HepG2 (cell line): ENCODE measurements at places on chromosomes 2 and 18.

GRCh38 chr2:45595721-45596435 is 15.2 kb downstream of the SRBD1 start:
- DNase-seq: no peak

DNA sequence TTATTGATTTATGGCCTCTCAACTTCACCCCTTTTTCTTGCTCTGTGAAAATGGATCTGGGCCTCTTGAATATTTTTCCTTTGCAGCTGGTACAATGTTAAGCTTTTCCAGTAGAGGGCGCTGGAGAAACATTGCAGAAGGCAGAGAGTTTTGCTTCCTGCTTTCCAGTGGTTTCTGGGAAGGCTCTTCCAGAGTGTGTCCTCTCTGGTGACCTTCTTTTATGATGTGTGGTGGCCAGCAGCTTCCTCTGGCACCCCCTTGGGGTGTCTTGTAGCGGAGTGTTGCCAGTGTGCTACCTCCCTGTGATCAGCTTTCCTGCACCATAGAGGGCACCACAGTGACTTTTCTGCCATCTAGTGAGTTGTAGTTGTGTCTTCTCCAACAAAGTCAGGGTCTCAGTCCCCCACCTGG is 25.4 kb upstream of the MGAT5 start:
- DNase-seq: peak; percentile 72

DNA sequence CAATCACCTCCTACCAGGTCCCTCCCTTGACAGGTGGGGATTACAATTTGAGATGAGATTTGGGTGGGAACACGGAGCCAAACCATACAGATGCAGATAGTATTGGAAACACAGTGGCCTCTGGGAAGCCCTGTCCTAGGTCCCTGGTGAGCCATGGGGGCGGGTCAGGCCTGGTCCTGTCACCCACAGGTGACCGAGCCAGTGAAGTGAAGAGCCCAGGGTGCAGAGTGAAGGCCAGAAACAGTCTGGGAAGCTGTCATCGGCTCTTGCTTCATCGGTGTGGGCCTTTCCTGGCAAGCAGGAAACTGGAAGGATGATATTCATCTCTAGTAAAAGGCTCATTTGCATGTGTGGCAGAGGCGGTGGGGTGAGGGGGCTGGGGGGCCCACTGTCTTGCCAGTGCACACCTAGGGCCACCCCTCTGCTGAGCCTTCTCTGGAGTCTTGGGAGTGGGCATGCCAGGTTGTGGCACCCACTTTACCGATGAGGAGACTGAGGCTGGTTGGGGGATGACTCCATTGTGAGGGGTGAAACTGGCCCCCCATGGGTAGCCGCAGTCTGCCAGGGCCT is 290.6 kb downstream of the NDUFA10 start:
- DNase-seq: no peak

DNA sequence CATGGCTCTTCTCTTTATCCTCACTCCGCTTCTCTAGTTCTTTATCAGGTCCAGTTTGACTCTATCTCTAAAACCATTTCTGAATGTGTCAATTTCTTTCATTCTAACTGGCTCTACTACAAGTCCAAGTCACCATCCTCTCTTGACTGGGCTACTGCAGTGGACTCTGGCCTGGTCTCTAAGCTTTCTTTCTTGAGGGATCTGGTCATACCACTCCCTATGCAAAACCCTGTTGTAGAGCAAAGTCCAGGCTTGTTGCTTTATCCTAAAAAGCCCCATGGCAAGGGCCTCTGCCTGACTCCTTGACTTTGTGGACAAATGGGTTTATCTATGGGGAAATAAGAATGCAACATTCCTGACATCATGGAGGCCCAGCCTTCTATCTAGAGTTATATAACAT is 87.1 kb downstream of the BCL2L11 start:
- DNase-seq: no peak
